ENCODE measurements at places on chromosomes 2 and 18. TPM values are rescaled to one million over a fixed set of nuclear protein-coding genes. Genes with fewer than 3 reads are reported as not detected.

GRCh38 chr2:165572151-165572550 lies 102.7 kb downstream of the CSRNP3 start:
- DNase-seq = no peak

DNA sequence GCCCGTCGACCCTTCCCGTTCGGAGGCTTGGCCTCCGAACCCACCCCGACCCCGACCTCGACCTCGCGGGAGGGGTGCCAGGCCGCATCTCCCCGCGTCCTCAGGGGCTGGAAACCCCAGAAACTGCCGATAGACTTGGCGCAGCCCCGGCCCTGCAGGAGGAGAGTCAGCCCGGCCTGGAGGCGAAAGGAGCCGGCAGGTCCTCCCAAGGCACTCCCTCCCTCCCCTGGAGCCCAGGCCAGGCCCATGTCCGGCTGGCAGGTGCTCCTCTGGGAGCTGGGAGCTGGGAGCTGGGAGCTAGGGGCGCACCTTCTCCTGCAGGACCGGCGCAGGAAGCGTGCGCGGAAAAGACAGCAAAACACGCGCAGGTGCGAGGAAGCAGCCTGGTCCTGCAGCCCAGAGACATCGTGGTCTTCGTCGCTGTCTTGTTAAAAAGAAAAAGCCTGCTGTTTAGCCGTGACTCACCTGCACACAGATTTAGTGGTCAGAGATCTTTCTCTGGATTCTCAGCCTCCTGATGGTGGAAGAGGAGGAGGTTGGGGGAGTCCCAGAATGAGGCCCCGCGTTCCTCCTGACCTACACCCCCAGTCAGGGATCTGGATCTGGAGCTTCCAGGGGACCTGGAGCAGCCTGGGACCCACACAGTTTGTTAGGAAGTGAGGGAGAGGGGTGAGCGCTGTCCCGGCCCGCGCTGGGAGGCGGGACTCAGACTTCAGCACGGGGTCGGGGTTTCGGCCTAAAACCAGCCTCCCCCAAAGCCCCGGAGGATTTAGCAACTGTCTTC lies 660 bp upstream of the MBP start:
- no peak for DNase-seq

- DNase-seq = no peak
These were observed 250.9 kb downstream of the PIEZO2 start for GRCh38 chr18:10898417-10898974.

GRCh38 chr2:135756692-135757091 lies 15.0 kb downstream of the UBXN4 start:
- no peak for DNase-seq

- DNase-seq = no peak
These were observed 39.7 kb downstream of the HPCAL1 start for GRCh38 chr2:10342245-10342951.

DNA sequence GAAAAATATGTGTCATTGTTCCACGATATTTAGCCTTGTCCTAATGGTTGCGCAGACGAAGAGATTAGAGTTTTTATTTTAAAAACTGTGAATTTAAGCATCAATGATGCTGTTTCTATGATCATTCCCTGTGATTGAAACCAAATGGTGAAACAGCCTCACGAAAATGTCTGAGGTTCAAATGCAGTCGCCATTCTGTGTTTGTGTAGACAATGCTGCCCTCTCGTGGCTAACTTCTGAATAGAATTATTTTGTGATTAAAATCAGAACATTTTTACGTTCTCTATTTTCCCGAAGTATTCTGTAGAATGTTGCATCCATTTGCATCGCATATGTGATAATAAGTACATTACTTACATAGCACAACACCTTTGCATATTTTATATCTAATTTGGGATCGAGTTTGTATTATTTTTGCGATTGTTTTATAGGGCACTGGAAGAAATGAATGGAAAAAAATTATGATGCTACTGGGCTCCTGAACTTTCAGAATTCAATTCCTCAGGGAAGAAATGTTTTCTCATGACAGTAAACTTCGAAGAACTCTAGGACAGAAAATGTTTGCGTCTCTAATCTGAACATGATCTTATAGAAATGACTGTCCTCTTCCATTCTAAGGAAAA lies 54.8 kb upstream of the CREB1 start:
- DNase-seq = peak; percentile 80

DNA sequence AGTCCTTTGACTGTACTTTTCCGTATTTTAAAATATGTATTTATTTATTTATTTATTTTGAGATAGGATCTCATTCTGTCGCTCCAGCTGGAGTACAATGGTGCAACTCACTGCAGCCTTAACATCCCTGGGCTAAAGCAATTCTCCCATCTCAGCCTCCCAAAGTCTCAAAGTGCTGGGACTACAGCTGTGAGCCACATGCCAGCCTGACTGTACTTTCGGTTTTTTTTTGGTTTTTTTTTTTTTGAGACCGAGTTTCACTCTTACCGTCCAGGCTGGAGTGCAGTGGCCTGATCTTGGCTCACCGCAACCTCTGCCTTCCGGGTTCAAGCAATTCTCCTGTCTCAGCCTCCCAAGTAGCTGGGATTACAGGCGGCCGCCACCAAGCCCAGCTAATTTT lies 28.9 kb upstream of the CCNYL1 start:
- DNase-seq = no peak

The CD8B2 gene
- total RNA-seq = not detected

The ANKRD30BL gene
- not detected for total RNA-seq
